ENCODE measurements at places on chromosomes 6 and 20. TPM values are rescaled to one million over a fixed set of nuclear protein-coding genes. Genes with fewer than 3 reads are reported as not detected.

FAM184A gene
- under 0.01 TPM for total RNA-seq

ASIP gene
- not detected for total RNA-seq

GABBR1 gene
- total RNA-seq: 7.6 TPM

CST4 gene
- not detected for total RNA-seq

TOX2 gene
- total RNA-seq: 0.88 TPM

LPIN3 gene
- total RNA-seq: 10.3 TPM

KCNK16 gene
- total RNA-seq: not detected

DNA sequence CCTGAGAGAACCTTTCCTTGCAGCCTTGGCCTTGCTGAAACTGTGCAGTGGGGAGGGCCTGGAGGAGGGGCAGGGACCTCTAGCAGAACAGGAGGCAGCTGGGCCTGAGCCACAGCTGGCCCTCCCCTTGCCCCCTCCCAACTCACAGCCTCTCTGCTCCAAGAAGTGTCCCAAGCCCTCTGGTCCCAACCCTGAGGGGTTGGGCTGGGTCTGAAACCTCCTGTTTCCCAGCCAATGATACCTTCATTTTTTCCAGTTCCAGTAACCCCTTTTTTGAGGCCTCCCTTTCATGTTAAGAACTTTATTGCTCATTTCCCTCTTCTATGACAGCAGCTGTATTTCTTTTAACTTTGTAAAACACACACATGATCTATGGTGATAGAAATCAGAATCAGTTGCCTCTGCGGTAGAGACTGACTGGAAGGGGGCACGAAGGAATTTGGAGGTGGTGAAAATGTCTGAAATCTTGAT, 17.9 kb upstream of the ARMC12 start:
- H3K36me3 ChIP-seq: no peaks in the 10 kb centered on the region
- no peak overlapping the region for H3K27ac ChIP-seq
- H3K4me3 ChIP-seq: no peak overlapping the region
- no peak for DNase-seq

DNA sequence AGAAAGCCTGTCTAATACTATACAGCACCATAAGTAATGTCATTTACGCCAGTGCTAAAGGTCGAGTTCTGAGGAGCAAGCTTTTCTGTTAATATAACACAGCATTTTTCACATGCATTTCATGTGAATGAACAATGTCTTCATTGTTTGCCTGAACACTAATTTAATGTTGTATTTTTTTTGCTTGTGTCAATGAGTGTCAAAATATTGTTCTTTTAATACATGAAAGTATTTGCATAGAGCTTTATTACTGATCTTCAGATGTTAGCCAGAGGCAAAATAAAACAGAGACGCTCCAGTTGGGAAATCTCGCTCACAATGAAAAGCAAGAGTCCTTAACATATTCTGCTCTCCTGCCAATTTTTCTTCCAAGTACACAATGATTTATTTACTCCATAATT, 151.8 kb downstream of the FOXC1 start:
- H3K4me3 ChIP-seq: no peak overlapping the region
- H3K36me3 ChIP-seq: no peaks in the 10 kb centered on the region
- no peak overlapping the region for H3K27ac ChIP-seq

DNA sequence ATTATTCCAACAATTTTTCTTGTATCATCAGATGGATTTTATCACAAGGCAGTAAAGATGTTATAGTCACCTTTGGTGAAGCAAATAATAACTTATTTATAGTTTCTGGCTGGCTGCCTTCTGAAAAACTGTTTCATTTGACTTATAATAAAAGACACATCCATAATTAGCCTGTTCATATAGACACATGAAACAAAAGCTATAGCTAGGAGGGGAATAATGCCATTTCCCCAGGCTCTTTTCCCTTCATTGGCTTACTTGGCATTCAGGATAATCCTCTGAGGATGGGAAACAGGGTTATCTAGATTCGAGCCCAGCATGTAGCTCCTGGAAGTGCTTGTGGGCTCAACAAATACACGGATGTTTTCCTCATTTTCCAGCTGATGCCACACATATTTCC, 17.5 kb downstream of the MMP24 start:
- no peak overlapping the region for H3K27ac ChIP-seq
- H3K4me1 ChIP-seq: no peaks in the 10 kb centered on the region
- DNase-seq: no peak
- no peaks in the 10 kb centered on the region for H3K36me3 ChIP-seq
- H3K4me3 ChIP-seq: no peak overlapping the region

GRCh38 chr6:6543181-6543879, 45.2 kb upstream of the LY86 start:
- H3K27me3 ChIP-seq: peaks cover 4% of the 10 kb centered on the region
- DNase-seq: no peak
- H3K4me3 ChIP-seq: no peak overlapping the region
- H3K36me3 ChIP-seq: no peaks in the 10 kb centered on the region
- H3K27ac ChIP-seq: no peak overlapping the region
- H3K4me1 ChIP-seq: no peaks in the 10 kb centered on the region

DNA sequence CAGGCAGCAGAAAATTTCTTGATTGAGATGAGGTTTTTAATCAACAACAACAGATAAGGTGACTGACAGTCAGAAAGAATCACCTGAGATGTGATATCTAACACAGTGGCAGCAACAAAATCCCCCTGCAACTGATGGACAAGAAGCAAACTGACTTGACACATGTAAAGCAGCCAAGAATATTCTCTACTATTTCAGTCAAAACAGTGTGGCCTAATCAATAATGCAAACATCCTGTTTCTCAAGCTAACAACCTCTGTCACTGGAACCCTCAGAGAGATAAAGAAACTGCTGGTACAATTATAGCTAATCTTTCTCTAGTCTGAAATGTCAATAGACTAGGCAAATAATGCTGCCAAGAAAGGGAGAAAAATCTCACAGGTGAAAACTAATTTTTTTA, 4.6 kb upstream of the CGA start:
- no peaks in the 10 kb centered on the region for H3K4me1 ChIP-seq
- H3K27me3 ChIP-seq: peaks cover 8% of the 10 kb centered on the region
- no peak overlapping the region for H3K4me3 ChIP-seq

DNA sequence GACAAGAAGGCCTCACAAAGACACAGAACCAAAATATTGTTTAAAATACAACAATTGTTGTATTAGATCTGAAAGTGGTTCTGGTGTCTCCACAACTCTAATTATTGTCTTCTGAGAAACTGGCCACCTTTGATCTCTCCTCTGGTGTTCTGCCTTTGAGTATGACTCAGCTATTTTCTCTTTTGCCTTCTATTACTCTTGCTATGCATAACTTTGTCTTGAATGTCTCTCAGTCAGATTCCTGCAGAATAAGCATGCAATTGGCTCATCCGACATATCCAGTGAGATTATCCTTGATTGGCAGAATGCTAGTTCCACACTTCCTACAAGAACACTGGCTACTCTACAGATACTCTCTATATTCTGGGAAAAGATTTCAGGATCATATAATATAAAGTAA, 14.3 kb upstream of the EPM2A start:
- H3K36me3 ChIP-seq: no peaks in the 10 kb centered on the region
- no peaks in the 10 kb centered on the region for H3K27me3 ChIP-seq
- no peak overlapping the region for H3K4me3 ChIP-seq
- peak overlapping the region; percentile 54 for H3K27ac ChIP-seq

- DNase-seq: peak; percentile 53
- no peaks in the 10 kb centered on the region for H3K4me1 ChIP-seq
- H3K36me3 ChIP-seq: peaks cover 31% of the 10 kb centered on the region
- no peak overlapping the region for H3K4me3 ChIP-seq
Measured at GRCh38 chr20:63602321-63602720, 24.6 kb downstream of the GMEB2 start.

DNA sequence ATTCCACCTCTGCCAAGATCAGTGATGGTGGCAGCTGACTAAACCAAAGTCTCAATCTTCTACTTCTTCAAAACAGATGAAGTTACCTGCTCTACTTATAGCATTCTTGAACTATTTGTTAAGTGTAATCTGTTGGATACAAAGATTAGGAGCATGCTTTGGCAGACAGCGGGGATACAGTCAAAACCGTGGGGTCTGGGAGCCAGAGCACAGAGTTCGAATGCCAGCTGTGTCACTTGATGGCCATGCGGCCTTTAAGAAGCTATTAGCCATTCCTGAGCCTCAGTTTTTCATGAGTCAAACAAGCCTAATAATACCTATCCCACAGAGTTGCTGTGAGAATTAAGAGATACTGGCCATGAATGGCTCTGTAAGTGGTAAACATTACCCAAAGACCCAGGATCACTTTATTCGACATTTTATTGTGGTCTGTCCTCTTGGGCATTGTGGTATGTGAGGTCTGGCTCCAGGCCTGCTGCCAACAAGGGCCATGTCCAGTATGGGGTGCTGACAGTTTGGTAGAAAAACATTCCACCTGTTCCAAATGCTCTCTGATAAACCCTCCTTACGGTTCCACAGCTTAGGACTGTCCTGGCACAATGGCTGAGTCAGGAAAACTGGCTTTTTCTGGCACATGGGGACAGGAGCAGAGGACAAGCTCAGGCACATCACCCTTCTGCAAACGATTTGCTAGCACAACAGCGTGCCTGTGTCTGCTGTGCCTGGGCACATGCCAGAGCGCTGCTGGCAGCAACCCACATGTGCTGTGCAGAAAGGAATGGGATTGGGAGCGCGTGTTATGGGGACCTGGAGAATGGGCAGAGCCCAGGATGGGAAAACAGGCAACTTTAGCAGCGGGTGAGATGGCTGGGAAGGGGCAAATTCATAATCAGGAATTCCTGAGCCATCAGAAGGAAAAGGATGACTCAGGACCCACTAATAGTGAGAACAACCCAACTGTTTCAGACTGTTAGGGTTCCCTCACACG, 15.7 kb upstream of the FAM83C start:
- peak overlapping the region; percentile 96 for H3K27ac ChIP-seq
- peaks cover 2% of the 10 kb centered on the region for H3K36me3 ChIP-seq
- H3K4me3 ChIP-seq: no peak overlapping the region
- no peaks in the 10 kb centered on the region for H3K27me3 ChIP-seq
- DNase-seq: peak; percentile 90

DNA sequence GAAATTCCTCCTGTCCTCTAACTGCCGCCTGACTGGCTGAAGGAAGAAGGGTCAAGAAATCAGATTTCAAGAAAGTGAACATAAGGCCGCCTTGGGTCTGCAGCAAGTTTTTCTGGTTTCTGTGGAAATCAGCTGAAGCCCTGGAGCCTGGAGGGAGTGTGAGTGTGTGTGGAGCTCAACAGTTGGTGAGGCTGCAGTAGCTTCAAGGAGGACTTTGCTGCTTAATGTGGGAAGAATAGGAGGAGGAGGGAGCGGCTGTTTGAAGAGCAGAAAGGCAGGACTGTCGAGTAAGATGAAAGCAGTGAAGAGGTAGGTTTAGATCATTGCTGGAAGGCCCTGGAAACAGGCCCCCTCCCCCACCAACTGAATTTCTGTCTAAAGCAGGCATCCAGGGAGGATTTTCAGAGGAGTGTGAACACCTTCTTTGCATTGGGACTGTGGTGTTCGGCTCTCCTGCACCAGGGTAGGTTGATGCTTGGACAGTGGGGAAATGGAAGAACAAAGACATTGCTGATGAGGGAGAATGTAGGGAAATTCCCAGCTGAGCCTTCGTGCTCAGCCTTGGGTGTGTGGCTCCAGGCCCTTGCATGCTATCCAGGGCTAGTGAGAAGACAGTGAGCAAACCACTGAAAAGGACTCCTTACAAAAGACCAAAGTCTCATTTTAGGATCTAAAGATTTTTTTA, 79.5 kb upstream of the VSTM2L start:
- H3K27me3 ChIP-seq: no peaks in the 10 kb centered on the region
- no peak for DNase-seq
- H3K4me1 ChIP-seq: peaks cover 28% of the 10 kb centered on the region
- no peak overlapping the region for H3K4me3 ChIP-seq
- H3K27ac ChIP-seq: peak overlapping the region; percentile 96

DNA sequence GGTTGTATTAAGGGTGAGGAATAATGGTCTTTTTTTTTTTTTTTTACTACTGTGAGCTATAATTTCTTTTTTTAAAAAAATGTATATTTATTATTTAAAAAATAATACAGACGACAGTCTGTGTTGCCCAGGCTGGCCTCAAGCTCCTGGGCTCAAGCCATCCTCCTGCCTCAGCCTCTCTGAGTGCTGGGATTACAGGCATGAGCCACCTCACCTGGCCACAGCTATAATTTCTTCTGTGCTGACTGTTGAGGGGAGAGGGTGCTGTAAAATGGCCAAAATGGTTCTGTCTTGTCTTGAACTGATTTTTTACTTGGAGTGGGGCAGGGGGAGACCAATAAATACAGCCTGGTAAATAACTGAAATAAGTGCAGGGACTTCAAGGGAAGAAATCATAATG, 3.6 kb downstream of the SRSF3 start:
- peaks cover 56% of the 10 kb centered on the region for H3K4me1 ChIP-seq
- H3K27me3 ChIP-seq: no peaks in the 10 kb centered on the region
- H3K36me3 ChIP-seq: peaks cover 67% of the 10 kb centered on the region
- no peak for DNase-seq
- H3K27ac ChIP-seq: peak overlapping the region; percentile 43

DNA sequence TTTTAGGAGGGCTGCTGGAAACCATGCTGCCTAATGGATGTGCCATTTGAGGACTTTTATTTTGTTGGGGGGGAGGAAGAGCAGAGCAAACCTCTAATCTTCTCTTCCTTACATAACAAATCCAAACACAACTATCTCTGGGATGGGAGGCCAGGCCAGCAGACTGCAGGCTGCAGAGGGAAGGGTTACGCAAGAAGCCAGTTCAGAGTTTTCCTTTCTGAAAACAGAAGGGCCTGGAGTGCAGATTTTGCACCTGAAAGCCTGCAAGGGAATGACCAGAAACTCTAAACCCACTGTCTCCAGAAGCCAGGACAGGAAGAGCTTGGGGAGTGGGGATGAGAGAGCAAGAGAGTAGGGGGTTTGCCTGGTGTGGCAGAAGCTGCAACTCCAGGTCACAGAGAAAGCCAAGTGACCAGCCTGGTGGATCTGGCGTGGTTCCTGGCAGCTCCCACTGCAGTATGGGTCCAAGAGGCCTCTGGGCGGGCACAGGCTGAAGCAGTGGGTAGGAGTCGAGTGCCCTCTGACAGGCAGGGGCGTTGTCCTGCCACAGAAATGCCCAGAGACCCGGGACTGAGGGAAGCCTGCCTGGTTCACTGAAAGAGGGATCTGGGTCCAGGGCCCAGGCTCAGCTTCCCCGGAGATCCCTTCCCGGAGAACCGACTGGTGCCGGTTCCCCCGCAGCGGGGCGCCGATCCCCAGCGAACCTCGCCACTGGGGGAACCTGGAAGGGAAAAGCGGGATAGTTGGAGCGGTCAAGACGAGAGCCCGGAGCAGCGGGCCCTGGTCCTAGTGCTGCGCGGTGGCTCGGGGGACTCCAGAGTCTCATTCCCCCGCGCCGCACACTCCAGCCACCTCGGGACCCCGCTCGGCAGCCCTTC, 6.7 kb downstream of the MAFB start:
- DNase-seq: no peak
- peak overlapping the region; percentile 70 for H3K4me3 ChIP-seq

GRCh38 chr6:22722913-22723312, 153.5 kb downstream of the HDGFL1 start:
- DNase-seq: peak; percentile 46
- H3K36me3 ChIP-seq: no peaks in the 10 kb centered on the region
- H3K27me3 ChIP-seq: no peaks in the 10 kb centered on the region
- H3K4me1 ChIP-seq: no peaks in the 10 kb centered on the region
- no peak overlapping the region for H3K4me3 ChIP-seq

GRCh38 chr6:138017166-138017757, 90.0 kb downstream of the PERP start:
- peaks cover 8% of the 10 kb centered on the region for H3K27me3 ChIP-seq
- DNase-seq: peak; percentile 73
- H3K4me3 ChIP-seq: no peak overlapping the region
- H3K36me3 ChIP-seq: no peaks in the 10 kb centered on the region
- H3K27ac ChIP-seq: no peak overlapping the region
- H3K4me1 ChIP-seq: no peaks in the 10 kb centered on the region

GRCh38 chr20:63226042-63226943, 9.4 kb upstream of the BIRC7 start:
- H3K27me3 ChIP-seq: peaks cover 8% of the 10 kb centered on the region
- H3K27ac ChIP-seq: no peak overlapping the region
- no peaks in the 10 kb centered on the region for H3K36me3 ChIP-seq
- DNase-seq: no peak
